ENCODE measurements at places on chromosomes 3 and 15.

DNA sequence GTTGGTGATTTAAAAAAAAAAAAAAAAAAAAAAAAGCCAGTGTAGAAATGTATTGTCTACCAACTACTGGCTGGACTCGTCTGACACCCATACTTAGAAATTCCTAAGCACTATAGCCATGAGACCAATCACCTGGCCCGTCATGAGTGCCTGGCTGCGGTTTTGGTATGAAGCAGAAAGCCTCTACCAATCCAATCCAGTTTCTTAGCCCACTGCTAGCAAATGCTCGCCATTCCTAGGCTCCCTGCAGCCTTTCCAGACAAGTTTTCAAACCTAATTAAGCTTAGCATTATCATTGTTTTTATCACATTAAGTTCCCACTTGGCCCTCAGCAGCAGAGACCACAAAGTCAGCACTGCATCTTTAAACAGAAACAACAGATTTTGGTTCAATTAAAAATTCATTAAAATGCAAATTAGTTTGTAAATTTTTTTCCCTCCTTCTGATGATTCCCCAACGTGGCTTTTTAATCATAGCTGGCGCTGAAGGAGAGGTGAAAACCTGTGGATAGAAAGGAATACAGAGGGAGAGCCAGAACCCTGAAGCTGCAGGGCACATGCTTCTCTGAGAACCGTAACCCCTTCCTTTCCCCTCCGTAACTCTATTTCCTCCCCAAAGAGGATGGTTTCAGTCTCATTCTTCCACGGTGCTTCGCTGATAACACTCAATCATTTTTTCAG lies 32.2 kb upstream of the ST8SIA2 start:
- DNase-seq, result no peak

- DNase-seq, result no peak
Observed at GRCh38 chr15:42344763-42345162, 14.5 kb upstream of the CAPN3 start.

- DNase-seq, result no peak
Observed at GRCh38 chr3:18443665-18444594, 18.8 kb upstream of the SATB1 start.

DNA sequence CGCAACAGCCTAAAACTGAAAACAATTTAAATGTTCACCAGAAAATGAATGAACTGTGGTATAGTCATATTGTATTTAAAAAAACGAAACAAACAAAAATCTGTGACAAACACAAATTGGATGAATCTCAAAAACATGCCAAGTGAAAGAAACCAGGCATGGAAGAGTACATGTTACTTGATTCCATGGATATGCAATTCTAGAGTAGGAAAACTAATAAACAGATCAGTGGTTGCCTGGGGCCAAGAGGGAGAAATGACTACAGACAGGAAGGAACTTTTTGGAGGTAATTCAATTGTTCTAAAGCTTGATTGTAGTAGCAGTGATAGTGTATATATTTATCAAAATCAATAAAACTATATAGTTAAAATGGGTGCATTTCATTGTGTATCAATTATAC lies 16.8 kb downstream of the UBE3A start:
- DNase-seq, result no peak

- DNase-seq, result no peak
Observed at GRCh38 chr3:184345317-184346144, 8.1 kb downstream of the FAM131A start.

DNA sequence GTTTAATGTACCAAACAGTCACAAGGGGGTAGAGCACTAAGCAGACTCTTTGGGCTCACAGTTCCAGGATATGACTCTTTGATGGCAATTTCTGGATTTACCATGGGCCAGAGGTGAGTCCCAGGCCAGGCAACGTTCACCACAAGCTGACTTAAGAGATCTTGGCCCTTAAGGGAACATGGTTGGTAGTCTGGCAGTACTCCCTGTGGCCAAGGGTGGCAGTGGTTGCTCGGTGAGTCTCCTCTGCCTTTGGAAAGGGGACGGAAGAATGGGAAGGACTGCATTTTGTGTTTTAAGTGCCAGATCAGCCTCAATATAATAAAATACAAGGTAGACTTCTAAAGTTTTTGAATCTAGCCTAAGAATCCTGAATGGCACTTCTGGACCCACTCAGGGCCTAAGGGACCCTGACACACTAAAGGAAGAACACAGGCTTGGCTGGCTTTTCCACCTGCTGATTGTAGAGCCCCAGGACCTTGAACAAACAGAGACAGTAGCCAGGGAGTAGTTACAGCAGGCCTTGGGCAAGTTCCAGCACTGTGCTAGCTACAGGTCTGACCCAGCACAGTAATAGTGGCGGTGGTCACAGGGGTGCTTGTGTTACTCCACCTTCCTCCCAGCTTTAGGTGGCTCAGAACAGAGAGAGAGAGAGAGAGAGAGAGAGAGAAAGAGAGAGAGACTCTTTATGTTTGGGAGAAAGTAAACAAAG lies 730.7 kb upstream of the ALCAM start:
- no peak for DNase-seq

DNA sequence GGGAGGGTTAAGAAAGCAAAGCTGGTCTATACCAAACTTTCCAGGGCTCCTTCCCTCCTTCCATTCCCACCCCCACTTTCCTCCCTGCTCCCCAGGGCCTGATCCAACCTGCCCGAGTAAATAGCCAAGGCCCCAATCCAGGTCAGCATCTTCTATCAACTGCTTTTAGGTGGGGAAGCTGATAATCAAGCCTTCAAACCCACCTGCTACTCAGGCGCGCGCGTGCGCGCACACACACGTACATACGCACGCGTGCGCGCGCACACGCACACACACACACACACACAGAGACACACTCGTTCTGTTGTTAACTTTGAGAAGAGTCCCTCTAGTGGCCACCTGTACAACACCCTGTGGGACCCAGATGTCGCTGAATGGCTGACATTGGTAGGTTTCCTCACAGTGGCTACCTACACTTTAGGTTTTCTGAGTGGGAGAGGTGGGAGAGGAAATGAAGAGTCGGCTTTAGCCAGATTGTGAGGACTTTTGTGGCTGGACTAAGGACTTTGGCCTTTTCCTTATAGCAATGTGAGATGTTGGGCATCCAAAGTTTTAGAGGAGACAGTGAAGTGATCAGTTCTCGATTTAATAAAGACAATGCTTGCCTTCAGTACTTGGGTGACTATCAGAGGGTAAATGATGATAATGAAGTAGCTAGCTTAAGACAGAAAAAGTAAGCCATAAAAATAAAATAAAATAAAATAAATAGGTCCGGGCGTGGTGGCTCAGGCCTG lies 179.9 kb upstream of the C2CD4B start:
- peak; percentile 59 for DNase-seq

DNA sequence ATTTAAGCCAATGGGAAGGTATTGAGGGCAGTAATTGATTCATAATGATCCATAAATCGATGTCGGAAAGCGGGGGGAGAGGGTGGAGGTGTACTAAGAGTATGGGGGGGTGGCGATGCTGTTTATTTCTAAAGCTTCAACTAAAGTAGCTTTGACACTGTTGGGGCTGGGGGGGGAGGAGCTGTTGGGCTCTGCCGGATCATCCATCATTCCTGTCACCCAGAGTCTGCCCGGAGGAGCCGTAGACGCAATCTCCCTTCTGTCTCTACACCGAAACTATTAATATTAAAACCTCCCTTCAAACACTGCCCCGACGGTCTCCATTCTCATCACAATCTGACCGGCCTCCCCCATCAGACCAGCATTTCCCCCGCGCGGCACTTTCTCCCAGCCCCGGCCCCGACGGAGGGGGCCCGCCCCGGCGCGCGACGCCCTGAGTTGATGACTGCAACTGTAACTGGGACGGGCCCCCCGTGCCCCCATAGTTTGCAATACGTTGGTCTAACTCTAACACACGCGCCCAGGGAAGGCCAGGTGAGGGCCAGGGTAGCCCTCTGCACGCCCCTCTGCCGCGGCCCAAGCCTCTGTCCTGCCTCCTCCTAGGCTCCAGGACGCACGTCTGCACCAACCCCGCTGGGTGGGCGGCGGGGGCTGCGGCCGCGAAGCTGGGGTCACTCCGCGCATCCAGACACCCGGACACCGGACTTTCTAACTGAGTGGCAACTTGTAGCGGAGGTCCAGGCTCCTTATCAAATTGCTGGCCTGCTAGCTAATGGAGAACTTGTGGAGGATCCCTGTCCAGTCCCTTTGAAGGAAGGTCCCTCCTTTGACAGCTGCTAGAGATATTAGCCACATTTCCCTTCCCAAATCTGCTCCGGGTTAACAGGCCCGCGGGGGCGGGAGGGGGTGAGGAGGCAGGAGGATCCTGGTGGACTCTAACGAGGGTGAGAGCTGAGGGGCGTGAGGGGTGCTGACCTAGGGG lies 212.0 kb downstream of the MEIS2 start:
- no peak for DNase-seq

- DNase-seq, result no peak
Observed at GRCh38 chr3:129602730-129603560, 3.5 kb downstream of the PLXND1 start.

- DNase-seq, result no peak
Observed at GRCh38 chr3:132504375-132504933, 87.2 kb downstream of the DNAJC13 start.

- DNase-seq, result no peak
Observed at GRCh38 chr15:65305776-65306175, 1.3 kb downstream of the RNU5B-1 start.

GRCh38 chr15:42593143-42593542 lies 17.7 kb downstream of the STARD9 start:
- no peak for DNase-seq

DNA sequence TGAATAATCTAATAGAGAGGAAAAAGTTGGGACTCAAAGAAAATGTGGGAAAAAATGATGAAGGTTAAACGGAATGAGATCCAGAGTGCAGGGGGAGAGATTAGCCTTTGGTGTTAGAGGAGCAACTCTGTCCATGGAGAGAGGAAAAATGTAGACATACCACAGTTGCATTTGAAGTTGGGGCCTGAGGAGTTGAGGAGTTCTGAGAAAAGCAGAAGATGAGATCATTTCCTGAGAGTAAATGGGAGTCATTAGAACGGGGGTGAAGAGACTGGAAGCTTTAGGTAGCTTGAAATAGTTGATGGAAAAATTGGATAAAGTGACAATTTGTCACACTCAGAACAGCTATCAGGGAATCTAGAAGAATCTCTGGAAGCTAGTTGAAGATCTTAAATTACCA lies 7.3 kb downstream of the CCR5AS start:
- no peak for DNase-seq

- DNase-seq, result no peak
Observed at GRCh38 chr15:77483425-77484140, 62.9 kb downstream of the HMG20A start.

- DNase-seq, result no peak
Observed at GRCh38 chr3:97515076-97515475, 249.5 kb upstream of the ARL6 start.

GRCh38 chr3:19596408-19596807 lies 337.6 kb downstream of the EFHB start:
- no peak for DNase-seq

GRCh38 chr3:79848876-79849275 lies 81.1 kb upstream of the ROBO1 start:
- DNase-seq, result no peak

- no peak for DNase-seq
Observed at GRCh38 chr15:58381697-58382096, 50.1 kb upstream of the LIPC start.

- DNase-seq, result no peak
Observed at GRCh38 chr15:56038015-56038414, 44.6 kb upstream of the NEDD4 start.

DNA sequence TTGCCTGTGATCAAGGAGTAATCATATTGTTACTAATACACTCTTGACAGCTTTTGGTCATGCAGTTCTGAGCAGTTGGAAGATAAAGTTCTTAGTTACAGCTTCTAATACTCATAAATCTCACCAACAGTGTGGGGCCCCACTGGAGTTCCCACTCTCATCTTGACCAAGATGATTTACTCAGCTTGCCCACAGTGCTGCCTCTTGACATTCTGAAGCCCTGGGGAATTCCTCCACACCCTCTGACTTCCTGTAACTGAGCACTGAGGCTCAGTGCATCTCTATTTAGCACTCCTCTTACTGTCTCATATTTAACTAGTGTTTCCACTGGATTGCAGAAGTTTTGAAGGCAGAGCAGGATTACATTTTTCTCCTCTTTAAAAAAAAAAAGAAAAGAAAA lies 1.9 kb upstream of the ARL6IP5 start:
- DNase-seq, result no peak

- no peak for DNase-seq
Observed at GRCh38 chr15:70008697-70009290, 88.9 kb downstream of the TLE3 start.

- DNase-seq, result peak; percentile 31
Observed at GRCh38 chr3:151443583-151443982, 17.3 kb downstream of the IGSF10 start.

DNA sequence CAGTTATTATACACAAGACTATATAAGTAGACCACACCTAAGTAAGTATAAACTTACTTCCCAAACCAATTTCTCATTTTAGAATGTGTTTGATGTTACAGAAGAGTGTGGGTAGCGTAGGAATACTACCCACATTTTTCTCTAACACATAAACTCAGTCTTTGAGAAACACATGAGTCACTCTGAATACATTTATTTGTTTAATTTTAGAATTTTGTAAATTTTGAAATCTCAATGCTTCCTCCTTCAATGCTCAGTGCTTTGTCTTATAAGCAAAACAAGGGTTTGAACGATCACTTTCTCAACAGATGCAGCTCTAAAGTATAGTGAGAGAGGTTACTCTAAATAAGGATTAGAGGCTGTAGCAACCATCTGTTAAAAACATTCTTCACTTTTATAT lies 700.8 kb downstream of the SI start:
- DNase-seq, result no peak

DNA sequence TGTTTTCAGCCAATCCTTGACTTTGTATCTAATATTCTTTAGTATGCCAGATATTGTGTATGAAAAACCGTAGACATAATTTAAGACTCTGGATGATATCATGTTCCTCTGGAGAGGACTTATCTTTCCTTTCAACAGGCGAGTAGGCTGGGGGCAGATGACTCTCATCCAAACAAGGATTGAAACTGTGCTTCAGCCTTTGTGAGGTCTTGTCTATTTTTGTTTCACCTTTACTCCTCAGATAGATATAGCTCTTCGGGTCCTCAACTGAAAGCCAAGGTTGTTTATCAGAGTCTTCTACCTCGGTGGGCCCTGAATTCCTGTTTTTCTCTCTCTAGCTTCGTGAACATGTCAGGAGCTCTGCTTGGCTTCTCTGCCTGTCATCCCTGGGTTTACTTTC lies 66.0 kb downstream of the C3orf20 start:
- no peak for DNase-seq

- no peak for DNase-seq
Observed at GRCh38 chr3:18738393-18739098, 313.4 kb upstream of the SATB1 start.
